ENCODE measurements at places on chromosomes 13 and 19.

- no peak for DNase-seq
These were observed 8.8 kb downstream of the DDX39A start for GRCh38 chr19:14410091-14411051.

DNA sequence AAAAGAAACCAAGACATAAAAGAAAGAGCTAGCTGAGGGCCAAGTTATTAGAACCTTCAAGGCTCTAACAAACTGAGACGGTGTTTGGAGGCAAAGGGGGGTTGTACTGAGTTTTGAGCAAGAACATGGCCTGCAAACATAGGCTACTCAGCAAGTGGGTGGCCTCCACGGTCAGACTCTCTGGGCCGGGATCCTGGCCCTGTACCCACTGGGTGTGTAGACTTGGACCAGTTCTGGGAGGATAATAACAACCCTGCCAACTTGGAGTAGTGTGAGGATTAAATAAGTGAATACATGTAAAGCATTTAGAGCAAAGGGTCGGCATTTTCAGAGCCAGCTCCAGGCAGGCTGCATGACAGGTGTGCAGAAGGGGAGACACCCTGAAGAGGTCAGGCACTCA lies 56.1 kb upstream of the TNFRSF19 start:
- DNase-seq, result no peak

DNA sequence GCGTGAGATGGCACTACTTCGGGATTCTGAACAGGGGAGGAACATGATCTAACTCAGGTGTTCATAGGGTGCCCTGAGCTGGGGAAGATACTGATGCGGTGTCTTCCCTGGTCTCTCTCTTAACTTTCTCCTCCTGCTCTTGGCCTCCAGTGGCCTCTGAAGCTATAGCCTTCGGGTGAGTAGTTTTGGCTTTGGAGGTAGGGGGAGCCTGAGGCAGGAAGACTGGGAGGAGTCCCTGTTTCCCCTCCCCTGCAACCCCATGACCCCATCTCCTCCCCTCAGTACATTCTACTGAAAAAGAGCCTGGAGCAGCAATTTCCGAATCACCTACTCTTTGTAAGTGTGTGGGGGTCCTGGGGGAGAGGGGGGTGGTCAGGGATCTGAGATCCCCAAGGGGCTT lies 3.5 kb downstream of the SELENOV start:
- DNase-seq, result no peak

- no peak for DNase-seq
These were observed 353.2 kb downstream of the DNAJC15 start for GRCh38 chr13:43376596-43376995.

DNA sequence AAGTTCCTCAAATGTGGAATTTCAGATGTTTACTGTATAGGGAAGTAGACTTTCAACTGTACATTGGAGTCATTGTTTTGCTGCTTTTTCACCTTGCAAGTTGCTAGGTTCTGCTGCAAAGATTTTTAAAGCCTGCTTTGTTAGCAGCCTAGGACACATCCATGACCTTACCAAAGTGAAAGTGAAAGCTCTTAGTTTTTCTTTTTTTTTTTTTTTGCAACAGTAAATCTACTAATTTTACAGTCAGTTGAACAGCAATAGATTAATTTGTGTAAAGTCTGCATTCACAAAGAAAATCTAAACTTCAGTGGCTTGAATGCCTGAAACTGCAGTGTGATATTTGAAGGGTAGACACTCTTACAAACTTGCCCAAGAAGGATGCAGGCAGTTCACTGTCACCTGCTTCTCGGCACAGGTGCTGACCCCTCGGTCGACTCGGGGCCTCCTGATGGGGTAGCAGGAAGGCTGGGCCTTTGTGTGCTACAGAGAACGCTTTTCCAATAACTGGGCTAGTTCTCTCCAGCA lies 5.0 kb upstream of the MTIF3 start:
- DNase-seq, result no peak

- DNase-seq, result no peak
These were observed 3.7 kb downstream of the SLC25A42 start for GRCh38 chr19:19067276-19068072.

- DNase-seq, result no peak
These were observed 146.8 kb downstream of the IER2 start for GRCh38 chr19:13297023-13297422.

- no peak for DNase-seq
These were observed 279.8 kb upstream of the EDNRB start for GRCh38 chr13:78198419-78198818.

GRCh38 chr19:30342901-30343300 lies 29.3 kb upstream of the ZNF536 start:
- DNase-seq, result no peak

DNA sequence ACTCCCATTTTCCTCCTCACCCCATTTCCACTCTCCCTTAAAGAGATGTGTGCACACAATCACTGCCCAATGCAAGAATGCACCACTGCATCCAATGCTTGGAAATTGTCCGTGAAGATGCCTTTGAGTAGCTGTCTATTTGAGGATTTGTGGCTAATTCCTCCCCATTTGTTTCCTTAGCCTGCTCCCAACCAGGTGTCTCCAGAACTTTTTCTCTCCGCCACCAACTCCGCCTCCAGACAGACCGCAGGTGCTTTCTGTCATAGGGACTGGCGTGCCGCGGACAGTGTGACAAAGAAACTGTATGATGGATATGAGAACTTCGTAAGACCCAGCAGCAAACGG lies 461 bp upstream of the TM9SF2 start:
- no peak for DNase-seq

DNA sequence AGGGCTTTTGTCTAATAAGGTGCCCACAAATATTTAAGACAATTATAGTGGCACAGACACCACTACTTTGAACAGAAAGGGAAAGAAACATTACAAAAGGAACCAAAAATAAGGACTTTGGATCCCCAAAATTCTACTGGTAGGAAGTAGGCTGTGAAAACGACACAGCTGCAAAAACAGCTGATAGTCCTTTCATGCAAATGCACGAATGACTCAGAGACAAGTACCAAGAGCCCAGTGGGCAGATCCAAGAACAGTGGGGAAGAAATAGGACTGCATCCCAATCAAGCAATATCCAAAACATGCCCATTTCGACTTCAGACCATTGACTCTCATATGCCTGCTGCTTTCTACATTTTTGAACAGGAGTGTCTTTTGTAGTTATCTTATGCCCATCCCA lies 269.4 kb upstream of the NBEA start:
- no peak for DNase-seq

GRCh38 chr13:28166257-28166656 lies 27.9 kb downstream of the PAN3 start:
- no peak for DNase-seq

DNA sequence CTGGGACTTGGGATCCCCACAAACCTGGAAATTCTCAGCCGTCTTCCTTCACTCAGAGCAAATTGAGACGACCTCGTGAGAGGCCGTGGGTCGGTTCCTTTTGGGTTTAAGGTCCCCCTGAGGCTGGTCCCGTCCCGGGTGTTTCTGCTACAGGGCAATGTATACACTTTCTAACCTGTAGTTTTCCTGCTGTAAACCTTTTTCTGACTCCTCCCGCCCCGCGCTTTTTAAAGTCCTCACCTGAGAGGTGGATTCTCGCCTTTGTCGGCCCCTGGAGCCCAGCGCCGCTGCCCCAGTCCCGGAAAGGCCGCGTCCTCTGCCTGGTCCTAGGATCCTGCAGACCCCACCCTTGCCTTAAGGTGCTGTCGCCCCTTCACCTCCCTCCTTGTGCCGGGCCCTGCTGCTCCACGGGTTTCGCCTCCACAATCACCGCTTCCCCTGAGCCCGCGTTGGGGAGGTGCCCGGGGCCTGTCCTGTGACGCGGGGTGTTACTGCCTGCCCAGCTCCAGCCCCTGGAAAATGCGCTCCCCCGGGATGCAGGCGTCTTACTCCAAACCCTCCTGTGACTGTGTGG lies 391 bp downstream of the ZNF761 start:
- no peak for DNase-seq

DNA sequence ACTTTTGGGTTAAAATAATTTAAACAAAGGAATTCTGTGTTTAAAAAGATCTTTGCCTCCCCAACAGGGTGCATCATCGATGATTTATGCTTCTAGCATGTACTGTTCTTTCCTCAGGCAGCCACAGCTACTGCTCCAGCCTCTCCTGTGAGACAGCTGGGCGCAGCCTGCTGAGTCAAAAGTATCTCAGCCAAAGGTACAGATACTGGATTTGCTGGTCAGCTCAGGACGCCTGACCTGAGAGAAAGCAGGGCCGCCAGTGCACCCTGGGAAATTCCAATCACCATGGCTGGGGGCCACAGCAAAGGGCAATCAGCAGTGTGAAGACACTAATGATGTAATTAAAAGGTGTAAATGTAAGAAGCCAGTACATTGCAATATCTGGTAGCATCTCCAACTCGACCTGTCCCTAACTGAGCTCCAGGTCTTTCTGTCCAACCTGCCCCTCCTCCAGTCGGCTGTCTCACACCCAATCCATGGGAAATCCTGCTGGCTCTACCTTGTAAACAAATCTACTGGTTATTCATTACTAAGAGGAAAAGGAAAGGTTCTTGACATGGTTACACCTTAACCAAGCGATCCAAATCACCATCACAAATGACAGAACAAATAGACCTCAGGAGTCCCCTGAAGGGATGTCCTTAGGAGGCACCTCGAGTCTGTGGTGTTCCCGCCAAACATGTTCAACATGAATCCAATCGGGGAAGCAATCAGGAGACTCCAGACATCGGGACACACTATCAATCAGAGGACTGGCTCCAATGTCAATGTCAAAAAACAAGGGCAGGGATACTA lies 7.3 kb downstream of the OPA3 start:
- no peak for DNase-seq

- DNase-seq, result no peak
These were observed 654 bp downstream of the ZNF579 start for GRCh38 chr19:55579766-55580621.

DNA sequence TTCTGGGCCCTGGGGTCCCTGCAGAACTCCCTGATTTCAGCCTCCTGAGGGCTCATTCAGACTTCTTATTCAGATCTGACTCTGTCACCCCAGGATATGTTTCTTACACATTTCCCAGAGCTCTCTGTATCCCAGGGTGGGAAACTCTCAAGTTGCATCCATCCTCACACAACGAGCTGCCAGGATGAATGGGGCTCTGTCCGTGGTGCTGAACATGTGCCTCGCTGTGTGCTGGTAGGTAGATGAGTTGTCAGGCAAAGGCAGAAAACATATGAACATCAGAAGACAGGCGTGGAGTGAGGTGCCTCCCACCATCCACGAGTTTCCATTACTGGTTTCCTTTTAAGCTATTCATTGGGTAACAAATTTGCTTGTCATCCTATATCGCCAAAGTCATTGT lies 11.4 kb upstream of the IGFL1 start:
- no peak for DNase-seq

DNA sequence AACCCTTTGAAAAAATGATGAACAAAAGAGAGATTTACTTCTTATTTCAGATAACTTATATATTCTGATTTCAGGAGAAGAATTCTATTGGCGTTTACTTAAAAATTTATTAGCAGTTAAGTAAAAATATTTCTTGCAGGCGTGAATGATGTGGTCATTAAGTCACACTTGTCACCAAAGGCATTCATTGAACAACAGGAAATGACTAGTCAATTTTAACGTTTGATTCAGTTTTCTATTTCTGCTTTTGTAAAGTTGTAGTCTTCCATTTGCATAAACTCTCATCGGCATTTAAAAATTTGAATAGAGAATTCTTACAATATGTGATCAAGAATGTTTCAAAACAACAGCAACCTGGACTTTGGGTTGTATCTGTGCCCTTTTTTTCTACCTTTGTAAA lies 83.4 kb downstream of the GPR12 start:
- no peak for DNase-seq

- no peak for DNase-seq
These were observed 567 bp upstream of the CTU1 start for GRCh38 chr19:51108805-51109146.

- DNase-seq, result no peak
These were observed 263.4 kb downstream of the POU4F1 start for GRCh38 chr13:78339927-78340326.

- DNase-seq, result no peak
These were observed 6.5 kb downstream of the CARS2 start for GRCh38 chr13:110699148-110700145.

DNA sequence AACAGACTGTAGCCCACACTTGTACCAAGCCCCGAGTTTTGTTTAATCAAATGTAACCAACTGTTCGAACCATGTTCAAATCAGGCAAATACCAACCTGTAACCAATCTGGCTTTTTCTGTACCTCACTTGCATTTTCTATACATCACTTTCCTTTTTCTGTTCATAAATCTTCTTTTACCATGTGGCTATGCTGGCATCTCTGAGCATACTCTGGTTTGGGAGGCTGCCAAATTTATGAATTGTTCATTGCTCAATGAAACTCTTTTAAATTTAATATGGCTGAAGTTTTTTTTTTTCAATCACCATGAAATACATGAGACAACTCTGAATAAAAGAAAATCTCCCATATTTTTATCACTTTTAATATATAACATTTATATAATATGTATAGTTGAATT lies 256.1 kb downstream of the SLITRK6 start:
- DNase-seq, result no peak

- no peak for DNase-seq
These were observed 92.6 kb upstream of the FAM216B start for GRCh38 chr13:42688821-42689220.

DNA sequence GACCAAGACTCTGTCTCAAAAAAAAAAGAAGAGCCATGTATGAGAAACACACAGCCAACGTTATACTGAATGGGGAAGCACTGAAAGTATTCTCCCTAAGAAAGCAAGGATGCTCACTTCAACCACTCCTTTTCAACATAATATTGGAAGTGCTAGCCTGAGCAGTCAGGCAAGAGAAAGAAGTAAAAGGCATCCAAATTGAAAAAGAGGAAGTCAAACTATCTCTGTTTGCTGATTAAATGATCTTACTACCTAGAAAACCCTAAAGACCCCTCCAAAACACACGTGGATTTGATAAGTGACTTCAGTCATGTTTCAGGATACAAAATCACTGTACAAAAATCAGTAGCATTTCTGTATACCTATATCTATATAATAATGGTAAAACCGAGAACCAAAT lies 16.2 kb downstream of the WBP4 start:
- no peak for DNase-seq

- no peak for DNase-seq
These were observed 6.3 kb downstream of the PNKP start for GRCh38 chr19:49861107-49861506.

DNA sequence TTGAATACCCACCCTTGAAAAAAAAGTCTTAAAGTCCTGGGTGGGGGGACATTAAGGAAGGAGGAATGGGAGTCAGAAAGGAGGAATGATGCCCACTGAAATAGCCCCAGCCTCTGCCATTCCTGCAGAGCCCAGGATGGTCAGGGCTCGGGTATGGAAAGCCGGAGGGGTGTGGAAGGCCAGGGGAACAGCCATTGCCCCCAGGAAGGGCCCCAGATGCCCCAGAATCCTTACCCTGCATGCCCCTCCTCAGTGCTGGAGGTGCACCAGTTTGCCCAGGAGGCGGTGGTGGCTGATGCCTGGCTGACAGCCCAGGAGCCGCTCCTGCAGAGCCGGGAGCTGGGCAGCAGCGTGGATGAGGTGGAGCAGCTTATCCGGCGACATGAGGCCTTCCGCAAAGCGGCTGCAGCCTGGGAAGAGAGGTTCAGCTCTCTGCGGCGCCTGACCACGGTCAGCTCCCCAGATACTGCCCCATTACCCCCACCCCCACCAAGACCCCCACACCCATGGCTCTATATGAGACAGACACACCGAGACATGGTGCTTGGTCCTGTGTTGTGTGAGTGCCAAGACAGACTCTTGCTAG lies 10.7 kb upstream of the SHKBP1 start:
- no peak for DNase-seq

Measured in cortex of kidney (tissue), 1 donor.